Activated T-helper 1 cell treated with anti-CD3 and anti-CD28 coated beads, Interleukin-12 subunit alpha, Interleukin-12 subunit beta, Interleukin-2, Interleukin-4 antibody, amounts not matched to agents 30 ng/mL and 10 ng/mL and 1 ng/mL, durations not matched to agents 14 hours and 24 hours and 36 hours (primary cell): ENCODE measurements at places on chromosomes 1 and 21. TPM values are rescaled to one million over a fixed set of nuclear protein-coding genes. Genes with fewer than 3 reads are reported as not detected.

GRCh38 chr1:72284348-72285073 lies 2.2 kb upstream of the NEGR1 start:
- DNase-seq, result no peak

DNA sequence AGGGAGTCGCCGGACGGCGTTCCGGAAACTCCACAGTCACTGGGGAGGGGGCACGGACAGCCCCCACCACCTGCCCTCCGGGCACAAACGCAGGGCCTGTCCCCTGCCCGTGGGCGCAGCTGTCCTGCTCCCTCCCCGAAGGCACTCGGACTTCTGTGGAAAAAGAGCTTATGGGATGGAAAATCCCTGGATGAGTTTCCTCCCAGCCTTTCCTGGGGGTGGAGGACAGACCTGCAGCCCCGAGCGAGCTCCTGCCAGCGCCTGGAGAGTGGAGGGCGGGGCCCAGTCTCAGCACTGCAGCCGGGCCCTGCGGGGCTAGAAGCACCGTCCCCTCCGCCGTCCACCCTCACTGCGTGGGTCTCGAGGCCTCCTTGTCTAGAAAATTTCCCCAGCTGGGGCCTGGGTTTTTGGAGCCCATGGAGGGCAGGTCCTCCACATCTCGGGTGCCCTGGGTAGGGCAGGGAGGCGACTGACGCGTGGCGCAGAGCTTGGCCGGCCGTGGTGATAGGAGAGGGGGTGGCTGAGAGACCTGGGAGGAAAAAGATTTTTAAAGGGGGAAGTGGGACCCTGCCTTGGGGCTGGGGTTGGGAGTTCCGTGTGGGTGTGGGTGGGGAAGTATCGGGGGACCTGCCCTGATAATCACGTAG lies 6.4 kb upstream of the COL6A1 start:
- no peak for DNase-seq

- no peak for DNase-seq
Observed at GRCh38 chr1:167683226-167683625, 38.6 kb upstream of the MPZL1 start.

GRCh38 chr1:71014178-71014579 lies 33.4 kb downstream of the PTGER3 start:
- DNase-seq, result no peak

The RNU1-4 gene
- 2,178 and 3,041 TPM in 2 replicates for total RNA-seq

GRCh38 chr1:19615438-19615837 lies 28.7 kb upstream of the NBL1 start:
- no peak for DNase-seq

DNA sequence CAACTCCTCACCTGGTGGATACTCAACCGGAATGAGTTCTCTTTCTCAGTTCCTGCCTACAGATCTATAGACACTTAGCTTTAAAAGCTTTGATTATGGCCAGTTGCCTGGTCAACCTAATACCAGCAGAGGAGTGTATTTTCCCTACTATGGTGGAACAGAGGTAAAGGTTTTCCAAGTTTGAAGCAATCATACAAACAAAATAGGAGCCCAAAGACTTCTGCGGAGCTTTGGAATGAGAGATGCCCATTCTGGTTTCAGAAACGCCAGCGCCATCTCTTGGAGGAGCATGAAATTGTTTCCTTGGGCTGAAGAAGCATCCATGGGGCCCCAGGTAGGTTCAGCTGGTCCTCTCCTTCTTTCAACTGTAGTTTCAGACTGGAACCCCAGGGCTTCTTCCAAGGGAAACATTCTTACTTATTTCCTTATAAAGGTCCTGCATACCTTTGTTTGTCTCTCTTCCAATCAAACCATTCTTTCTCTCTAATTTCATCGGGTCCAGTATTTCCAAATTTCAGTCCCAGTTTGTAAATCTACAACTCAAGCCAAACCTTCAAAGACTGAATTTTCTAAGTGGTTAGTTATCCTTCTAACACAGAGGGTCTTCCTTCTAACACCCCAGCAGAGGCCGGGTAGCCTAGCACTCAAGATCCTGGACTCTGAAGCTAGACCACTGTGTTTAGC lies 95.9 kb downstream of the KCNJ15 start:
- no peak for DNase-seq

GRCh38 chr1:39416609-39417008 lies 74.8 kb upstream of the BMP8A start:
- no peak for DNase-seq

The F5 gene
- total RNA-seq, result 58.0 and 58.2 TPM in 2 replicates

GRCh38 chr1:244067893-244068292 lies 16.8 kb downstream of the ZBTB18 start:
- DNase-seq, result no peak

GRCh38 chr21:38327984-38328383 lies 71.2 kb downstream of the KCNJ15 start:
- DNase-seq, result no peak
